ENCODE measurements at places on chromosomes 4 and X.

DNA sequence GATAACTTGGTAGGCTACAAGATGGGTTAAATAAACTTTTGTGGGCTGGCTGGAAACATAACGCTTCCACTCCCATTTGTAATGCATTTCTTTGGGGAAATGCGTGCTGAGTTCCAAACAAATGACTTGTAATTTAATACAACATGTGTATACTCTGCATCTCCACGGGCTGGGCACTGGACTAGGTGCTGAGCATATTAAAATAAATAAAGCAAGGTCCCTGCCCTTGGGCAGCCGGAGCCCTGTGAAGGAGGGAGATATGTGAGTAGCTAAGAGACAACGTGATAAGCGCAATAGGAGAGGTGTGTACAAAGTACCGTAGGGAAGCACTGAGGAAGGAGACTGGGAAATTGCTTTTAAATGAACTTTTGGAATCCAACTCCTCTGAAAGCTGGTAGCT is 147.2 kb upstream of the RBPJ start:
- DNase-seq = no peak

DNA sequence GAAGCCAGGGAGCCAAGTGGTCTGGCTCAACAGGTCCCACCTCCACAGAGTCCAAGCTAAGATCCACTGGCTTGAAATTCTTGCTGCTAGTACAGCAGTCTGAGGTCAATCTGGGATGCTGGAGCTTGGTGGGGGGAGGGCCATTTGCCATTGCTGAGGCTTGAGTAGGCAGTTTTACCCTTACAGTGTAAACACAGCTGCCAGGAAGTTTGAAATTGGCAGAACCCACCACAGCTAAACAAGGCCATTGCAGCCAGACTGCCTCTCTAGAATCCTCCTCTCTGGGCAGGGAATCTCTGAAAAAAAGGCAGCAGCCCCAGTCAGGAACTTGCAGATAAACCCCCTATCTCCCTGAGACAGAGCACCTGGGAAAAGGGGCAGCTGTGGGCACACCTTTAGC is 84.9 kb downstream of the EDA2R start:
- no peak for DNase-seq

- no peak for DNase-seq
These were observed 6.2 kb upstream of the AMOT start for GRCh38 chrX:112846782-112847181.

DNA sequence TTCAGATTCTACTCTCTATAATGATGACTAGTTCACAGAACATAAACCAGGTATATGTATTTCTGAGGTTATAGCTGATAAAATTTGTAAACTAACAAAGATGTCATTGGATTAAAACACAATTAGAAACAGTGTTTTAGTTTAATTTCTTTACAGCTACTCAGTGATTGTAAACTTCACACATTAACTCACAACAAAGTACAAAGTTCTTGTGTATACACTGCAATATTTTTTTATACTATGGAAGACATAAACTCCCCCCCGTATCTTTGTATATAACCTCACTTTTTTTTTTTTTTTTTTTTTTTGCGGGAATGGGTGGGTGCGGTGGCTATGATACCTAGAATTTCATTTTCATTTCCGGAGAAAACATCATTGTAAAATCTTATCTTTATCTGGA is 1043.2 kb downstream of the PCDH18 start:
- DNase-seq = no peak

GRCh38 chrX:85359051-85359450 is 20.4 kb downstream of the POF1B start:
- no peak for DNase-seq

DNA sequence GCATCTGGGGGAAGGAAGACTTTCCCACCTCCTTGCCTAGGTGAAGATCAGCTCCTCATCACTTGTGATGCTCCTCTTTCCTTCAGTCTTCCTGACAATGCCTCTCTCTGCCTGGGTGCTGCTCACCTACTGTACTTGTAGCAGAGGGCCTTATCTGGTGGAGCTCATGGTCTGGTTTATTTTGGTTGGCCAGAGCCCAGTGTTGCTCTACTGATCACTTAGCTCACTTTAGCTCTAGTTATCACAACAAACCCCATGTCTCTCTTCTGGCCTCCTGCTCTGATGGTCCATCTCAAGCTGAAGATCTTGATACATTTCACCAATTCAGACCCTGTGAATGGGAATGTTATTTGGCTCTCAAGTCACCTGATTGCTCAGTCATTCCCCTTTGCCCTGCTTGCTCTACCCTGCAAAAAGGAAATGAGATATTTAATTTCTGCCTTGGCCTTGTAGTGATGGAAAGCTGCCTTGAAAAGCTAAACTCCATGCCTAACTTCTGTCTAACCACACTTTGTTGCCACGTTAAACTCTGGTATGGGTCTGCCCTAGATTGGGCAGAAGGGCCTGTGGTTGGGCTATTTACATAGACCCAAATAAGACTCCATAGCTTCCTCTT is 30.3 kb upstream of the ADH1C start:
- no peak for DNase-seq

GRCh38 chr4:8723222-8723980 is 130.8 kb downstream of the CPZ start:
- no peak for DNase-seq

DNA sequence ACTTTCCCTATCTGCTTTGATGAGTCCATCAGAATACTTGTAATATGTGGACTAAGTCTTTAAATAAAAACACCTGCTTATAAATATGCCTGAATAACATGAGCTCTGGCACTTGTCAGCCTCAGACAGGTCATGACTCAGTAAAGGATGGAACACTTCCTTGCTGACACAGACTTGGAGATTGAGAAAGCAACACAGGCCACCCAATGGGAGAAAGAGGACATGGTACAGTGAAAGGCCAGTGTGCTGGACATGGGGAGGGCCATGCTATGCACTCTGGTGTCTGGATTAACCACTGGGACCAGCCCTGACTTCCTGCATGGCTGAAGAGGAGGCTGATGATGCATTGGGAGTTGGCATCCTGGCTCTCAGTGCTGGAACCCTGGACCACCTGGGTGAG is 149.5 kb downstream of the DHRSX start:
- no peak for DNase-seq

Data from NAMALWA (cell line).